ENCODE measurements at places on chromosomes 16 and 17.

DNA sequence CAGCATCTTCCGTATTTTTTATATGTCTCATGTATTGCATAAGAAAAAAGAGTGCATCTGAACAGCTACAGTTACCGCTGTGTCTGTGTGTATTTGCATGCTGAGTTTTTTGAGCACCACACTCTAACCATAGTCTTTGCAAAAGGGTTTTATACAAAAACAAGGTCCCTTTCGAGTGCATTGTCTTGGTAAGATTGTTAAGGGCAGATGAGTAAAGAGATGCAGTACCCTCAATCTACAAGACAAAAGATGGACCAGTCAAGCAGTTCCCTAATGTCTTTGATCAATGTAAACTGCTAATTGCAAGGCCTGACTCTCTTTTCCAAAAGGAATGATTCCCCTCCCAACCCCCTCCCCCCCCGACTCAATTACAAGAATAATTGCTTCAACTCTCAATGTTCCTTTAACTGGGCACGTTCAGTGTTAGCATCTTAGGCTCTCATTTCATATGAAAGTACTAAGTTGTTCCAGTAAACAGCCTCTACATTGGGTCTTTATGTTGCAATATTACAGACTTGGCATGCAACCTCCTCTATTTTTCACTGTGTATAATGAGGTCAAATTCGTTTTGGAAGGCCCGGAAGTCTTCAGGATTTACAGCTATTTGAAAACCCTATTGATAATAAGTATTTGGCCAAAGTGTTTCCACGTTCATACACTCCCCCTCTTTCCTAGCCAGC is 471.4 kb upstream of the RBFOX1 start:
- no peak for DNase-seq

DNA sequence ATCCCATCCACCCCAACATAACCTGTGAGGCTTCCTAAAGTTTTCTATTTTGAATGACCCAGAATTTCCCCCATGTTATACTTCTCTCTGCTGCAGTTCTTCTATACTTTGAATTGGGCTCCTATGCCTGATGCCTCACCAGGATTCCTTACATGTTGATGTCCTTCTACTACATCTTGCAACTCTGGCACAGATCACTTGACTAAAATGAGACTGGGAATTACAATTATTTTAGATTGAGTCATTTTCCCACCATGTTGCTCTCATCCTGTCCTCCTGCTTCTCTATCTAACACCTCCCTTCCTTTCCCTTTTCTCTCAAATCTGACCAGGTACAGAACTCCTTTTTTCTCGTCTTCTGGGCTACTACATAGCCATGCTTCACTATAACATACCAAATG is 314.0 kb upstream of the KCNJ16 start:
- DNase-seq: no peak

- no peak for DNase-seq
These were observed 26.7 kb upstream of the MRC2 start for GRCh38 chr17:62600805-62601204.

GRCh38 chr17:42031584-42031983 is 11.7 kb downstream of the NKIRAS2 start:
- DNase-seq: no peak

DNA sequence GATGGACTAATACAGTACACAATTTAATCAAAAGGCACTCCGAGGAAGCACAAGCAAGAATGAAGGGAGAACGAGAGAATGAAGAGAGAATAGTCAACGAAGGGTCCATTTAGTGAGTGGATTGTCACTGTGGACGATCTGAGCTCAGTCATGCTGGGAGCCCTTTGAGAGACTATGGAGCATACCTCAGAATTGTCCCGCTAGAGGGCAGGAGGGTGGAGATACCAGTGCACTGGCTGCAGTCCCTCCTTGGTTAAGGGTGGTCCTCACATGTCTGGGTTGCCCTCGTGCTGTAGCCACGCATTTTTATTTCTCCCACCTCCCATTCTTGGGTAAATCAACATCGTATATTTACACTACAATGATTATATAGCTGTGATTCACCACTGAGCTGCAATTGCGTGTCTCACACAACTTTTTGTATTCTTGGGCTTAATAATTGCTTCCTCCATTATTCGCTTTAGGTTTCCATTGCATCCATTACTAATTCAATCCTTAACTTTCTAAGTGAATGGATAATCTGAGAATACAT is 33.2 kb upstream of the FAM20A start:
- no peak for DNase-seq

- DNase-seq: no peak
These were observed 7.6 kb upstream of the HNF1B start for GRCh38 chr17:37752482-37752881.

DNA sequence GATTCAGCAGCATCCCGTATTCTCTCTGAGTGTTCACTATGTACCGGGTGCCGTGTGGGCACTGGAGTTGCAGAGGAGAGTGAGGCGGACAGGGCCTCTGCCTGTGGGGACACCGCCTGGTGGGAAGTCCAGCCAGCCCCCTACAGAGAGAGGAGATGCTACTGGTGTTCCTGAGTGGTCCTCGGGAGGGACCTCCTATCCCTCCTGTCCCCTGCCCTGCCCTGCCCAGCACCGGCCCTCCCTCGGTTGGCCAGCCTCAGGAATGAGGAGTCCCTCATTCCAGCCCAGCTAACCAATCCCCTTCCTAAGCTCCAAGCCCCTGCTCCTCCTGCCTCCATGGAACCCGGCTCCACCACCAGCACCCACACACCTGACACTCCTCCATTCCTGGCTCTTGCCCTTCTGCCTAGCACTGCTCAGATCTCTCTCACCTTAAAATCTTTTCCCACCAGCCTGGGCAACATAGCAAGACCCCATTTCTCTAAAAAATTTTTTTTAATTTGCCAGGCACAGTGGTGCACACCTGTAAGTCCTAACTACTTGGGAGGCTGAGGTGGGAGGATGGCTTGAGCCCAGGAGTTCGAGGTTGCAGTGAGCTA is 2.0 kb downstream of the ASGR2 start:
- DNase-seq: no peak

DNA sequence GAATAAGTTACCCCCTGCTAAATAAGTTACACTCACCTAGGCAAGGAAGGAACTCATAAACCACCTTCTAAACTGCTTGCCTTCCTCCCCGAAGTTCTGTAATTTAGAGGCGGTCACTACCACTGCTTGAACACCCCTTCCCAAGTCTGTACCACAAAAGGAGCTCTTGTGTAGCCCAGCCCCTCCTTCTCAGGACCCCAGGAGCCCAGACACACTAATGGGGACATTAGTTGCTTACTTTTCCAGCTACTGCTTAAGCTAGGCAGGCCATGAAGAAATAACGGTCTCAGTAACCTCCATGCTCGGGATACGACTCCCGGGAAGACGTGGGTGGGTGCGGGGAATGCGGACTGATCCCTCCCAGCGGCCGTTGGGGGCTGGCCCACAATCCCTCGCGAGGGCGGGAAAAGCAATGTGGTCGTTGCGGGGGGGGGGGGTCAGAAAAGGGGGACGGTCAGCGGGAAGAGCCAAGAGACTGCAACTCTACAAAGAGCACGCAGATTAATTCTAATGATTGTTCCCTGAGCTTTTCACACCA is at the start of gene TEX14:
Gene TEX14, minus strand, starts transcription at position 345 of the 538 bp plus-strand sequence. CDS start 40,044 bp downstream, outside the sequence.
- DNase-seq: no peak

DNA sequence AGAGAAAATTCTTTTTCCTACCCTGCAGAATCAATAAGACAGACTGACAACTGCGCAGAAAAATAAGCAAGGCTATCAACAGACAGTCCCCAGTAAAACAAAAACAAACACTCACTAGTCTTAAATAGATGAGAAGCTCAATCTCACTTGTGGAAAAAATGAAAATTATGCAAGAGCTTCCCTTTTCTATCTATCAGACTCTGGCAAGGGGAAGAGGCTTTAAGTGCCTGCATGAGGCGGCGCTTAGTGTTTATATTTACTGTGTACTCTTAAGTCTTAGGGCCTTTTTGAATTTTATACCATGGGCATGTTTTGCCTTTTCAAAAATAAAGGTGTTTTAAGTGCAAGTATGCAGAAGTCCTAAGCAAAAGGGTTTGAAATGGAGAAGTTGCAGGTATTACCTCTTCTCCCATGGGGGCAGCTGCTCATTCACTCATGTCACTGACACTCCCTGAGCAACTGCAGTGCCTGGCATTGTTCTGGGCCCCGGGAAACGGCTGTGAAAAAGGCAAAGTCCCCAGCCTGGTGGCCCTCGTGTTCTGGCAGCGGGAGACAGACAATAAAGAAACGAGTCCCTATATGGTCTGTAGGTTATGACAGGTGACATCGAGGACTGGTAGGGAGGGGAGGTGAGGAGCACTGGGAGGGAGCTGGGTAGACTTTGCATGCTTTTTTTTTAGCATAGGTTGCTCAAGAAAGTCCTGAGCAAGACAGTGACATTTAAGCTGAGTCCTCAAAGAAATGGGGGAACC is 35.2 kb downstream of the HSBP1 start:
- no peak for DNase-seq

DNA sequence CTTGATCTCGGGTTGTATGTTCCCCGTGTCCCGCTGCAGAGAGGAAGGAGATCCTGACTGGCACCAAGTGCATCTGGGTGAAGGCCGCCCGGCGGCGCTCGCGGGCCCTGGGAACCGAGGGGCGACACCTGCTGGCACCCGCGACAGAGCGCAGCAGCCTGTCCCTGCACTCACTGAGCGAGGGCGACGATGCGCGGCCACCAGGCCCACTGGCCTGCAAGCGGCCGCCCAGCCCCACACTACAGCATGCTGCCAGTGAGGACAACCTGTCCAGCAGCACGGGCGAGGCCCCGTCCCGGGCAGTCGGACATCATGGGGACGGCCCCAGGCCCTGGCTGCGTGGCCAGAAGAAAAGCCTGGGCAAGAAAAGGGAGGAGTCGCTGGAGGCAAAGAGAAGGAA is 7.5 kb downstream of the BTBD17 start:
- DNase-seq: peak; percentile 57

DNA sequence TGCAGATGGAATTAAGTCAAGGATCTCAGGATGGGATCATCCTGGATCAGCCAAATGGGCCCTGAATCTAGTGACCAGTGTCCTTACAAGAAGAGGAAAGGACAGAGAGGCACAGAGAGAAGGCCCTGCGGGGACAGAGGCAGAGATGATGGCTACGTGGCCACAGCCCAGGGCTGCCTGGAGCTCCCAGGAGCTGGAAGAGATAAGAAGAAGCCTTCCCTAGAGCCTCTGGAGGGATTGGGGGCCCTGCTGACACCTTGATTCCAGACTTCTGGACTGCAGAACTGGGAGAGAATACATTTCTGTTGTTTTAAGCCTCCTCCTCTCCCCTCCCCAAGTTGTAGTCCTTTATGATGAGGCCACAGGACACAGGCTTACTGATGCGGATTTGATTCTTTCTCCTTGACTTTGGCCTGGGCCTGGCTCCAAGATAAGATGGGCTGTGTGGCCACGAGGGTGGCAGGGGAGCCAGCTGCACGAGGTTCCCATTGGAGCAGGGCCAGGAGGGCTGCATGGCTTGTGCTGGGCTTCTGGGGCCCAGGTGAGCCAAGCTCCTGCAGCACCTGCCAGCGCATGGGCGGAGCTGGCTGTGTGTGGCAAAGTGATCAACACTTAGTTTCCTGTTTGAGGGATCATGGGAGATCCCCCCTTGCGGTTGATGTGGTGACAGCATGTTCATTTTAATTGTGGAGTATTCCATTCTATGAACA is 146.1 kb downstream of the IRF8 start:
- no peak for DNase-seq

All from neuronal stem cell (in vitro differentiated cells).